A375 (cell line): ENCODE measurements at places on chromosomes 16 and 17. TPM values are rescaled to one million over a fixed set of nuclear protein-coding genes. Genes with fewer than 3 reads are reported as not detected.

The SLC16A6 gene
- 0.79 and 0.93 TPM in 2 replicates for total RNA-seq

The TBC1D28 gene
- total RNA-seq, result not detected in 2 replicates

The TAT gene
- not detected in 2 replicates for total RNA-seq

The PRKCB gene
- not detected in 2 replicates for total RNA-seq

The CLDN6 gene
- total RNA-seq, result not detected in 2 replicates

The CORO1A gene
- total RNA-seq, result 6.7 and 14.7 TPM in 2 replicates

The NPIPA8 gene
- not detected in 2 replicates for total RNA-seq

The EFCAB5 gene
- total RNA-seq, result 0.87 TPM in 1 of 2 replicates, not detected in the other

The SMIM5 gene
- total RNA-seq, result 0.57 and 1.2 TPM in 2 replicates
